Caki2 (cell line): ENCODE measurements at places on chromosomes 2 and 18. TPM values are rescaled to one million over a fixed set of nuclear protein-coding genes. Genes with fewer than 3 reads are reported as not detected.

The EVX2 gene
- not detected in 2 replicates for total RNA-seq

The DNAJC27 gene
- total RNA-seq: 1.1 and 5.2 TPM in 2 replicates

The FIGN gene
- total RNA-seq: 2.1 and 5.5 TPM in 2 replicates

The PPP1CB gene
- 113 and 127 TPM in 2 replicates for total RNA-seq

The RAB3GAP1 gene
- total RNA-seq: 14.0 and 18.4 TPM in 2 replicates
